ENCODE measurements at places on chromosomes 1 and 21.

- DNase-seq, result no peak
These were observed 203.3 kb upstream of the JUN start for GRCh38 chr1:58986996-58987767.

DNA sequence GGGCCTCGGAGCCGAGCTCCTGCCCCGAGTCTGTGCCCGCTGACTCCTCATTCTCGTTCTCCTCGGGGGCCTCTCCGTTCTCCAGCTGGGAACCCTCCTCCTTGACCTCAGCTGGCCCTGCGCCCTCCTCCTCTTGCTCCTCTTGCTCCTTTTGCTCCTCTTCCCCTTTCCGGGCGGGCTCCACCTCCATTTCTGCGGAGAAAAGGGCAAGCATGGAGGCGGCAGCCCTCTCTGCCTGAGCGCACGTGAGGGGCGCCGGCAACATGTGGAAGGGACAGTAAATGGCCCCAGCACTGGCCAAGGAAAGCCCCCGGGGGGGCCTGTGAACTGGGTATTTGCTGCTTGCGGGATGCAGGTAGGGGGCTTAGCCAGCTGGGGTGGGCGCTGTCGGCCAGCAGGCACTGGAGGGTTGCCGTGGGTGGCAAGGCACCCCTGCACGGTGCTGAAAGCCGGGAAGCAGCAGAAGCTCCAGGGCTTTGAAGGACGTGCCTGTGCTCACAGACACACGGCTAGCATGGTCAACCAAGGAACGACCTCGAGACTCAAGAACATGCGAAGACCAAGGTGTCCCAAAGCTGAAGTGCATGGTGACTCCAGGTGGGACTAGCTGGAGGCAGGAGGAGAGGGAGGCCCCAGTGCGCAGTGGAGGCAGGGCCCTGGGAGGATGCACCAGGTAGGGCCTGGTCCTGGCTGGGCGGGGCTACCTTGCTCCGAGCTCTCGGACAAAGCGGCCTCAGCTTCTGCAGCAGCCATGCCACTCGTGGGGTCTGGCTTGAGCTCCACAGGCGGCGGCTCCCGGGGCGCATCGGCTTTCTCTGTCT is 30.7 kb downstream of the ZBTB17 start:
- no peak for DNase-seq

- DNase-seq, result no peak
These were observed at the start of gene SYTL1 for GRCh38 chr1:27341525-27342252. Gene SYTL1, plus strand, starts transcription at chr1:27342022. Its CDS starts 3,313 bp downstream, at chr1:27345335.

- no peak for DNase-seq
These were observed 159.2 kb downstream of the APP start for GRCh38 chr21:26011292-26011940.

DNA sequence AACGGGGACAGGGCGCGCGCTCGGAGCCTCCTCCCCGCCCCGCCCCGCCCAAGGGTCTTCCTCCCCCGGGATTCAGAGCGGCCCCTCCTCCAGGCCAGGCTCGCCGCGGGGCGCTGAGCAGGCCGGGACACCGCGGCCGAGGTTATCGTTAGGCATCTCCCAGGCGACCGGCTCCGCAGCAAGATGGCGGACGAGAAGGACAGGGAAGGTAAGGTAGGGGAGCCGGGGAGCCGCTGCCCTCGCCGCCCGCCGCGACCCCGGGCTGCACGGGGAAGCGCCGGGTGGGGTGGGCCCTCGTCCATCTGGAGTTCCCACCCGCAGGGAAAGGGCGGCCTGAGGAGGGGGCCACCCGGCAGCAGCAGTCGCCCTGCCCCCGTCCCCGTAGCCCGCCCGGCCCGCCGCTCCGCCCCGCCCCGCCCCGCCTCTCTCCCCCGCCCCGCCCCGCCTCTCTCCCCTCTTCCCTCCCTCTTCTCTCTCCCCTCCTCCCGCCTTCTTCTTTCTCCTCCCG is 105.9 kb upstream of the HNRNPU start:
- DNase-seq, result no peak

- no peak for DNase-seq
These were observed 243.6 kb upstream of the DMRTA2 start for GRCh38 chr1:50666849-50667248.

DNA sequence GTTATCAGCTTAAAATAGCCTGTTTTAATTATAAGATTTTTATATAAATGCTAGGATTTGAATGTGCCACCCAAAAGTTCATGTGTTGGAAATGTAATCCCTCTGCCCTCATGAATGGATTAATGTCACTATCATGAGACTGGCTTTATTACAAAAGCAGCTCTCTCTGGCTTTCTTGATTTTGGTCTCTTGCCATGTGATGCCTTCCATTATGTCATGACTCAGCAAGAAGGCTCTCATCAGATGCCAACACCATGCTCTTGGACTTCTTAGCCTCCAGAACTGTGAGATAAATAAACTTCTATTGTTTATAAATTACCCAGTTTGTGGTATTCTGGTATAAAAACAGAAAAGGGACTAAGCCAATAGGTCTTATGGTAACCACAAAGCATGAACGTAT is 6.9 kb upstream of the PRSS38 start:
- no peak for DNase-seq

DNA sequence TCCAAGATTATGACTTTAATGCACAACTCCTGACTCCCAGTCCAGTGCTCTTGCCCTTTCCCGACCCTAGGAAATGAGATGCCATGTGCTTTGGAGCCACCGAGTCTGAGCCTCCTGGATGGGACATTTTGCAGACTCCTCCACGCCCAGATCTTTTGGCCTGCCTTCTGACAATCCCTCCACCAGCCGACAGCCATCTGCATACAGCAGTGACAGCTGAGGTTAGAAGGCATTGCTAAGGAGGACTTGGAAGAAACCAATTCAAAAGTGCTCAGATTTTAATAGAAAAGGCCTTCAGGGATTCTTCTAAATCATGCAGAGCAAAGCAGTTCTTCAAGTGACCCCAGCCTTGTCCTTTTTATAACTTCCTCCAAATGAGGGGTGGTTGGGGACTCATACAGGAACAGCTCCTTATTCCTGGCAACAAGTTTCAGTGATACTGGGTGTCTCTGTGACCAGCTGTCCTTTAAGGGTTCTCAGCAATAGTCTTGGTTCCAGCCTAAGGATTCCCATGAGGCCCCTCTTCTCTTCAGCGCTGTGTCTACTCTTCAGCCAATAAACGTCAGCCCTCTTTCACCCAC is 369.3 kb downstream of the PBX1 start:
- DNase-seq, result no peak

Measured in stimulated activated CD4-positive, alpha-beta T cell treated with anti-CD3 and anti-CD28 coated beads, Interleukin-2, amount 100 ng/mL, for 4 hours (primary cell).